ENCODE measurements at places on chromosomes 3 and 15. TPM values are rescaled to one million over a fixed set of nuclear protein-coding genes. Genes with fewer than 3 reads are reported as not detected.

DNA sequence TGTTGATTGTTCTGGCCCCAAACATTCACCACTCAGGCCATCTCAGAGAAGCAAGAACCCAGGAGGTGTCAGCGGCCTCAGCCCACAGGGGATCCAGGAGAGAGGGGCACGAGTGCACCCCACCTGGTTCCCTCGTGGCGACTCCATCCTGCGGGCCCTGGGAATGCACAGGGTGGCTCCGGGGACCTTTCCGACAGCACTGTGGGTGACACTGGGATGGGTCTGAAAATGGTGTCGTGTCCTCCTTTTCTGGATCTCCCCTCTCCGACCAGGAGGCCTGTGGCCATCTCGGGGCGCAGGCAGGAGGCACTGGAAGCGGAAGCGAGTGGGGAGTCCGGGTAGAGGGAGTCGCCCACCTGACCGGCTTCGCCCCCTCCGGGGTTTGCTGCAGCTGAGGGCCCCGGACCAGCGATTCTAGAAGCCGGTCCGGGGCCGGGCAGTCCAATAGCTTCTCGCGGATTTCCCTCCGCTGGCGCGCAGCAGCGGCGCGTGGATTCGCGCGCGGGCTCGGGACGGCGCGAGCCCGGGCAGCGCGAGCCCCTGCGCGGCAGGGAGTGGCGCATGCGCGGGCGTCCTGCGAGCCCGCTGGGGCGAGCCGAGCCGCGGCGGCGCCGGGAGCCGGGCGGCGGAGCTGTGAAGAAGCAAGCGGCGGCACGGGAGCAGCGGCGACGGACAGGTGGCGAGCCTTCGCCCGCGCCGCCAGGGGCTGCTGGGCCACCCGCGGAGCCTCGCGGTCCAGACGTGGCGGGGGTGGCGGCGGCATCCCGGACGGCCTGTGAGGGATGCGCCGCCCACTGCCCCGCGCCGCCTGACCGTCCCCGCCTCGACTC, at the start of gene DOCK3:
Gene DOCK3 (plus strand): TSS at position 579 of the 830 bp plus-strand sequence. CDS start 337 bp downstream, outside the sequence.
- peak; percentile 49 for DNase-seq

Gene GP9
- total RNA-seq: not detected

Gene ELL3
- 1.8 TPM for total RNA-seq

DNA sequence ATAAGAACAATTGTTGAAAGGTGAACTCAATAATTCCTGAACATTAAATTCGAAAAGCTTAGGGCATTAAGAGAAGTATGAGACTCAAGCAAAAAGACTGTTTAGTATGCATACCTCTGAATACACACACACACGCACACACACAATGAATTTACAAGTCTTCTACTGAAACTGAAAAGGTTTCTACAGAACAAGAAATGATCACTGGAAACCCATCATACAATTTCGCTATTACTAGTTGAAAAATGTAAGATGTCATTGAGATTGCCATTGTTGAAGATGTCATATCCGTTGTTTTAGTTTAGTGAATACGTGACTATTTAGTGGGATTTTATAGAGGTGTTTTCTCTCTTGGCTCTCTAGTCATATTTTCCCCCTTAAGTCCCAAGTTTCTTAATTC, 106.8 kb downstream of the FOXB1 start:
- no peak for DNase-seq

Gene GOLGA8J
- 0.20 TPM for total RNA-seq

DNA sequence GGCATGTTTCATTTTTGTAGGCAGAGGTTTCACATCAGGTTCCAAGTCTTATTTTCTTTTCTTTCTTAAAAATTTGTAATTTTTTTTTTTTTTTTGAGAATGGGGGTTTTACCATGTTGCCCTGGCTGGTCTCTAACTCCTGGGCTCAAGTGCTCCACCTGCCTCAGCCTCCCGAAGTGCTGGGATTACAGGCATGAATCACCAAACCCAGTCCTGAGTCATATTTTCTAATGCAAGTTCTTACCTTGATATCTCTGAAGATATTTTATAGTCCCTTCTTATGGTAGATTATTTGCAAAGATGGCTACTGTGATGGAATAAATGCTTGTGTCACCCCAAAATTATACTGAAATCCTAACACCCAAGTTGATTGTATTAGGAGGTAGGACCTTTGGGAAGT, 63.8 kb downstream of the SLC9A9 start:
- DNase-seq: no peak

DNA sequence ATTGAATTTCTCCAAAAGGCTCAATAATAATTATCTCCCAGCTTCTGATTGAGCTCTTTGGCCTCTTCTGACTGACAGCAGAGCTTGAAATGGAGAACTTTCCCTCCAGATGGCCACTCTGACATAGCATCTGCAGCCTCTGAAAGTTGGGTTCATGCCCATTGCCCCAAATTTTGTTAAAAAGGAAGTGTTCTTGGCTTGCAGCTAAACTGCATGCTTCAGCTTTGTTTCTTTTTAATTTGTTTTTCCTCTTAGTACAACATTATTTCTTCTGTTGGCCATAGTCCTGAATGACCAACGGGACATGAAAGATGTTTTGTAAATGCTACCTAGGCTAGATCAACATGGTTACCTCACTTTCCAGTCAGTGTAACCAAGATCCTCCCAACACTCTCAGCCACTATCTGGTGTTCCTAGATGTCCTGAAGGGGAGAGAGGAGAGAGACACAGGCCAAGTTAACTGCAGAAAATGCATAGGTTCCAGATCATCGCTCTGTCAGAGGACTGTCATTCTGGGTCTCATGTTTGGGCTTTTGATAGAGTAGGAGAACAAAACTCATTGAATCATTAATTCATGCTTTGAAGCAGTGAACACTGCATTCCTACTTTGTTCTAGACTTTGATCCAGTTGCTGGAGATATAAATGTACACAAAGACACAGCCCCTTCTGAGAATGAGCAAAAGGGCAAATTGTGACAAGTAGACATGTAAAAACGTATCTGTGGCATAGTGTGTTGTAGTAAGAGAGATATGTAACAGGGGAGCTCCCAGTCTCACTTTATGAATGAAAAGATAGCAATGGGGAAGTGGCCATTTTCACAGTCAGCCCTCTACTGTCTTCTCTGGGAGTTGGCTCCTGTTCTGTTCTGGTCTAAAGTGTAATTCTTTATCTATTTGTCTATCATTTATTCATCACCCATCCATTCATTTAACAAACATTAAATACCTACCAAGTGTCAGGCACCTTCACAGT, 156.2 kb downstream of the ZNF621 start:
- no peak for DNase-seq

DNA sequence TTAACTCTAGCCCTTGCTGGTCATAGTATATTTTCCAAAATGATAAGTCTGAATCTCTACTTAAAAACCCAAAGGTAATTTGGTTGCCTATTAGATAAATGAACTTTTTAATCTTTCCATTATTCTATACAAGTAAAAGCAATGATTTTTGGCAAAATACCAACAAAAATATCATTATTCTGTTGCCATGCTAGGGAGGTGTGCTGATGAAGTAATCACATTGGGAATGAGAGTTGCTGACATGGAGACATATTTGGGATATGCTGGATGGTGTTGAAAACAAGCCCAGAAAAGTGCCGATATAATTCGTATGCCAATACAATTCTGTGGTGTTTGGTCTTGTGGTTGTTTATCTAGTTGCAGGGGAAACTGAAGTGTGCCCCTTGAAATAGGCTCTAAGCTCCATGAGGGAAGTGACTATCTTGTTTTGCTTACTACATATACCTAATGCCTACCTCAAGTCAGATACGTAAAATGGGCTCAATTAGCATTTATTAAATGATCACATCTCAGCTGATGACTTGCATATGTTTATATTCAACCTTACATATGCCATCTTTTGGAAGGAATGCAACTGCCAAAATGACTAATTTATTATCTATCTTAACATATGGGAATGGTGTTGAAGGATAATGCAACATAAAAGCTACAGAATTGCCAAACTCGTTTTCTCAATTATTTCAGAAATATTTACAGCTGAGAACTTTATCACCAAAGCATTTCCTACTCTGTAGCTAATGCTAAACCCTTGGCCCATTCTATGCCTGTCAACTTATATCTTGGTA, 5.8 kb downstream of the TOPBP1 start:
- no peak for DNase-seq

Gene XRN1
- 104 TPM for total RNA-seq

DNA sequence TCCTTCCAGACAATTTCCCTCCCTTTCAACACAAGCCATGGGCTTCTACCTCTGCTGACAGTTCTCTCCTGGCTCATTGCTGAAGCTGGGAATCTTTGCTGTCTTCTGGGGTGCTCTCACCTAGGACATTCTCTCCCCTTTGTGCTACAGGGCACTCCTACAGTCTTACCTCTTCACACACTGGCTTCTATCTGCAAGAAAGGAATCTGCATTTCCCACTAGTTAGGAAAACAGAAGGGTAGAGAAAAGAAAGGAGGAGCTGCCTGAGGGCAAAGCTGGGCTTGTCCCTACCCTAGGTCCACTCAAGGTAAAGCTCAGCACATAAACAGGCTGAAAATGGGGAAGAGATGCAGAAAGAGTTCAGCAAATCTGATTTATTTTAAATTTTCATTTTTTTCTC, 5.6 kb upstream of the ARGFX start:
- no peak for DNase-seq

DNA sequence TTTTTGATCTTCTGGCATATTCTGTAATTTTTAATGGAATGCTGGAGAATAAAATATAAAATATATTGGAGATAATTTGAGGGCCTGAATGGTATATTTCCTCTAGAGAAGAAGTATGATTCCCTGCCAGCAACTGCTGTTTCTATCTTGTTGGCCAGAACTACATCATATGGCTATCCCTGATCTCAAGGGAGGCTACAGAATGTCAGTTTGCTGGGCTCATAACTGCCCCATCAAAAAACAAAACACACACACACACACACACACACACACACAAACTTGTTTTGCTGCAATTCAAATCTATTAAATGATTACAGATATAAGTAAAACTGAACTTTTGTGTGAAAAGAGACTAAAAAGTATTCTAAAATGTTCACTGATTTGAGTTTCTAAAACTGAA, 51.0 kb downstream of the RASA2 start:
- no peak for DNase-seq

Gene TRMT10C
- 24.8 TPM for total RNA-seq

DNA sequence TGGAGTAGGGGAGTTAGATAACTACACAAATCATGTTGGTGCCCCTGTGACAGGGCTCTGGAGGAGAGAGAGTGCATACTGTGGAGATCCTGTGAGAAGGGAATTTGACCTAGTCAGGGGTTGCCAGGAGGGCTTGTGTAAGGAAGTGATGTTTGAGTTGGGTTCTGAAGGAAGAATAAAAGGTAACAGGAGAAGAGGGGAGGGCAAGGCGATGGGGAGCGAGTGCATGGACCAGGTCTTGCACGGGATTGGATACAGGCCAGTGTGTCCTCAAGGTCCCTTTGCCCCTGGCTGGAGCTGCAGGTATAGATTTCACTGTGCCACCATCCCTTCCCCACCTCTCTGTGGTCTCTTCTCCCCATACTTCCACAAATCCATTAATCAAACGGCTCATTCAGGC, 83.9 kb downstream of the RGMA start:
- no peak for DNase-seq

Gene HES1
- not detected for total RNA-seq

GRCh38 chr3:145776782-145777408, 384.1 kb downstream of the PLOD2 start:
- DNase-seq: no peak

DNA sequence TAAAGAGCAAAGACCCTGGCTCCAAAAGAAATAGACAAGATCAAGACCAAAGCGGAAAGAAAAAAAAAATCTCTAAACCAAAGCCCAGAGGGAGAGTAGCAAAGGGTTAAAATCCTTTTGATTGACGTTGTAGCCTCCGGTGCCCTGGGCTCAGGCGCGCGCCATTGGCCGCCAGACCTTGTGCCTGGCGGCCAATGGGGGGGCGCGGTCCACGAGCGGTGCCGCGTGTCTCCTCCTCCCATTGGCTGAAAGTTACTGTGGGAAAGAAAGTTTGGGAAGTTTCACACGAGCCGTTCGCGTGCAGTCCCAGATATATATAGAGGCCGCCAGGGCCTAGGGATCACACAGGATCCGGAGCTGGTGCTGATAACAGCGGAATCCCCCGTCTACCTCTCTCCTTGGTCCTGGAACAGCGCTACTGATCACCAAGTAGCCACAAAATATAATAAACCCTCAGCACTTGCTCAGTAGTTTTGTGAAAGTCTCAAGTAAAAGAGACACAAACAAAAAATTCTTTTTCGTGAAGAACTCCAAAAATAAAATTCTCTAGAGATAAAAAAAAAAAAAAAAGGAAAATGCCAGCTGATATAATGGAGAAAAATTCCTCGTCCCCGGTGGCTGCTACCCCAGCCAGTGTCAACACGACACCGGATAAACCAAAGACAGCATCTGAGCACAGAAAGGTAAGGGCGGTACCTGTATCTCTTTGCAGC, at the start of gene HES1:
Gene HES1 (plus strand): TSS at position 343 of the 713 bp plus-strand sequence. CDS start 233 bp downstream, at position 576.
- peak; percentile 43 for DNase-seq

GRCh38 chr15:95609096-95609495, 721.4 kb upstream of the NR2F2 start:
- no peak for DNase-seq

- no peak for DNase-seq
Observed at GRCh38 chr3:133038089-133038730, at the start of gene TMEM108. TMEM108 (plus strand) TSS chr3:133038391.

GRCh38 chr15:38487378-38487777, 33.5 kb downstream of the FAM98B start:
- DNase-seq: no peak

Gene EPHA3
- total RNA-seq: not detected

Gene EXD1
- total RNA-seq: not detected

DNA sequence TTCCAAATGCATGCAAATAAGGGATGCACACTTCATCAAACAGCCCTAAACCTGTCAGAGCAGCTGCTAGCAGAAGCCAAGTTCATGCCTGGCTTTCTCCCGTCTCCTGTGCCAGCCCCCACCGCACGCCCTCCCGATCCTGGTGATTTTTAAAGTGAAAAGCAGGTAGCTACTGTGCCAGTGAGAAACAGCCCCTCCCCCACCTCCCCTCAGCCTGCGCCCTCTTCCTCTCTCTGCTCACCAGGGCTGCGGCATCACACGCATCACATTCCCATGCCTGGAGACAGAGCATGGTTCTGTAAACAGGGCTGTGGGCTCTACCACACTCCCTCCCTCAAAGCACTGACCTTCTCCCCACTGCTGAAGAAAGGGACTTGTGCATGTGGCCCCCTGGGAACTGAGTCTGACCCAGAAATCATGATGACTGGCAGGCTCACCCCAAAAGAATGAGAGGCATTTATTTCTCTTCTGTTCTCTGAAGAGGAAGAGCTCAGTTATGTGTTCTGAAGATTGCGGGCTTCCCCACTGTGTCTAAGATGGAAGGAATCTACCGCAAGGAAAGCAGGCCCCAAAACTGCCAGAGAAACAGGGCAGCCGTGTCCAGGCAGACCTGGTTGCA, 14.5 kb upstream of the SLC6A1 start:
- no peak for DNase-seq

Gene ZNF385D
- total RNA-seq: not detected

Gene PLSCR4
- total RNA-seq: not detected

Gene SCG5
- total RNA-seq: not detected

GRCh38 chr15:92653366-92653765, 2.2 kb downstream of the FAM174B start:
- DNase-seq: no peak

GRCh38 chr3:161987933-161988332, 491.3 kb downstream of the OTOL1 start:
- DNase-seq: no peak

All from CD4-positive, alpha-beta memory T cell (primary cell).